ENCODE measurements at places on chromosomes 12 and 14.
A peak's percentile ranks its signal among the peaks of the same experiment; 100 is the strongest.

DNA sequence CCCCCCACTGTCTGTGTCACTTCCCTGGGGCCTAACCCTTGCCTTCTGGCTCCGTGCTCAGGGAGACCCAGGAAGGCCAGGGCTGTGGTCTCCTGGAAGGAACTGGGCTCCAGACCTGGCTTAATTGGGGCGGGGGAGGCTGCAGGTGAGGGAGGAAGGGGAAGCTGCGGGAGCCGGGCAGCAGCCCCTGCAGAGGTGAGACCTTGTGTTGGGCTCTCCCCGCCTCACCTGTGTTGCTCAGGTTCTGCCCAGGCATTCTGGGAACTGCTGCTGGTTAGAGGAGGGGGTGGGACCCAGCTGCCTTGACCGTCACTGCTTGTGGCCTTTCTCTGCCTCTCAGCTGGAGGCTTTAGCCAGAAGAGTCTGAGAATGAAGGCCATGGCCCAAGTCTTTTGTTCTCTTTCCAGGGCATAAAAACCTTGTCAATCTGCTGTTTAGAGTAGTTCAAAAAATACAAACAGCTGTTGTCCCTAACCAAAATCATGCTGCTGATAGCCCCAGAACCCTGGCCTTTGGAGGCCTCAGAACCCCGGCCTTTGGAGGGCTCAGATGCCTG lies 247.6 kb downstream of the CHST11 start:
- no peak for DNase-seq

DNA sequence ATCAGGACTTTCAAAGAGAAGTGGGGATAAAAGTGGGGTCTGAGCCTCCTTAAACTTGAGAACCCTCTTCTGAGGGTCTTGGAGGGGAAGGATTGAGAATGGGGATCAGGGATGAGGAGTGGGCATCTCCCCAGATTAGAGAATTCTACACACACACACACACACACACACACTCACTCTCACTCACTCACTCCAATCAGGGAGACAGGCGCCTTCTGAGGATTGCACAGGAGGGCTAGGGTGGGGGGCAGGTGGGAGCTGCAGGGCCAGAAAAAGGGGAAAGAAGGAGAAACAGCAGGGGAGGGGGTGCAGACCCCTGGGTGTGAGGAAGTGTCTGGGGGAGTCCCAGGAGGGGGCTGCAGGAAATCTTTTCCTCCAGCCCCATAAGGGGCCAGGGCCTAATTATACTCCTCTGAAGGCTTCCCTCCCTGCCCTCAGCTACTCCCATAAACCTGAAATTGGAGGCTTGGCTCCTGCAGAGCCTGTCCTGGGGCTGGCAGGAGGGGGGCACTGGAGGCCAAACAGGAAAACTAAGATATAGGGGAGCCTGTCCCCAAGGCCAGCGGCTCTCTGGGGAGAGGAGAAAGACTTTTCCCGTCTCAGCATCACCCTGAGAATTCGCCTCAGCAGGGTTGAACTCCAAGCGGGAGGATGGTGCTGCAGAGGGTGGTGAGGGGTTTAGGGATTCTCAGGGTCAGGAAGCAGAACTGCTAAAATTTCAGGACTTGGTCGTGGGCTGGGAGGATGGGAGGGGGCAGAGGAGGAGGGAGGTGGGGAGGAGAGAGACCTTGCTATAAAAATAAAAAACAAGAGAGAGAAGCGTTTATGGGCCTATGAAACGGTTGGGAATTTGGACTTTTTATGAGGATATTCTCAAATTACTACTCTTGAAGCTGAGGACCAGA lies 1.6 kb downstream of the HOXC9 start:
- DNase-seq = no peak

DNA sequence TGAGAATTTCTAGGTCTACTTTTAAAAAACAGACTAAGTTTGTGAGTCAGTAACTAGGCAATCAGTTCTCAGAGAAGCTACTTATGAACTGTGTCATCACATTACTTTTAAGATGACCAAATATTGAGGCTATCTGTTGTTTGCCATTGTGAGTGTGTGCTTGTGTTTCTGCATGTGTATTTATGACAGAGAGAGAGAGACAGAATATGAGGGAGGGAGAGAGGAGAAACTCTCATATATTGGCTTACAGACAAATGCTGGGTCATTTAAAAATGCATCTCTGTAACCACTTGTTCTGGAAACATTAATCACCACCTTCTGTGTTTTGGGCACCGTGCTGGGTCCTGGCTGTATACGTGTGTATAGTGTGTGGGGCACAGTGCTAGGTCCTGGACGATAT lies 161.5 kb upstream of the FRMD6 start:
- DNase-seq = no peak

DNA sequence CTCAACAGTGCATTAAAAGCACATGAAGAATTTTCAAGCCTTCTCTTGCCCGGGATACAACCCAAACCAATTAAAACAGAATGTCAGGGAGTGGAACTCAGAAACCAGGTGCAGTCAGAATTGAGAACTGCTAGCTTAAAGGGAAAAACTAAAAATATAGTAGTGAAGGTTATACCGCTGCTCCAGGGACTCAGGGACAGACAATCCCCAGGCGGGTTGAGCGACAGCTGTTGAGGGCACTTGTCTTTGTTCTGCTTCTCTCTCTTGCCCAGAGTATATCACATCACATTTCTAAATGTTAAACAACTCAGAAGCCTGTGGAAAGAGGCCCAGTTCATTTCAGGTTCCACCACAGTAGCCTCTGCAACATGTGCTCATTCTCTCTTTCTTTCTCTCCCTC lies 93.1 kb downstream of the SLC5A8 start:
- no peak for DNase-seq

GRCh38 chr14:79571366-79571765 lies 639.9 kb downstream of the DIO2 start:
- DNase-seq = no peak

GRCh38 chr14:105862581-105863239 lies 336.3 kb downstream of the TMEM121 start:
- DNase-seq = no peak

DNA sequence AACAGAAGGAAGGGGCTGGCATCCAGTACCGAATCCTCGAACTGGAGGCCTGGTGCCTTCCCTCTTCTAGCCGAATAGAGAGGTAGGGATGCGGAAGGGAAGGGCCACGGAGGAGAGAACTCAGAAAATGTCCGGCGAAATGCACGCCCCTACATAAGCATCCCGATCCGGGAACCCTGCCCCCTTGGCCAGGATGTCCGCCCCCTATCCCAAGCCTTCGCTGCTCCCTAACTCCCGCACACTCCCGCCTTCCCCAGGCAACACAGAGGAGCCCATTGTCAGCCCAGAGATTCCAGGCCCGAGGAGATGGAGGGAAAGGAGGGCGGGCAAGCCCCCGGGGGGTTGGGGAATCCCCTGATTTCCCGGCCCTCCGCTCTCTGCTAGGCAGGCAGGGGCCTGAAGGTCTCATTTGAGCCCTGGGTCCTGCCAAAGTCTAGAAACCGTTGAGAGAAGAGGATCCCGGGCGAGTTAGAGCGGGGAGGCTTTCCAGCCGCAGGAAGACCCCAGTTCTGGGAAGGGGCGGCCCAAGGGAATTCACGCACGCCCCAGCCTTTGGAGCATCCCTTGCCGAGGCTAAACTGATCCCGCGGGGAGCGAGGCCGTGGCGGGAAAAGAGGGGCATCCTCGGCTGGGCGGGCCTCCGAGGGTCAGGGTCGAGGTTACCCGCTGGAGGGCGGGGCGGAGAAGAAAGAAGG lies 569 bp upstream of the ARHGEF40 start:
- DNase-seq = no peak

- DNase-seq = peak; percentile 77
Observed at GRCh38 chr12:69570545-69571399, 14.5 kb upstream of the CCT2 start.

GRCh38 chr12:92301356-92301755 lies 155.7 kb upstream of the BTG1 start:
- no peak for DNase-seq

DNA sequence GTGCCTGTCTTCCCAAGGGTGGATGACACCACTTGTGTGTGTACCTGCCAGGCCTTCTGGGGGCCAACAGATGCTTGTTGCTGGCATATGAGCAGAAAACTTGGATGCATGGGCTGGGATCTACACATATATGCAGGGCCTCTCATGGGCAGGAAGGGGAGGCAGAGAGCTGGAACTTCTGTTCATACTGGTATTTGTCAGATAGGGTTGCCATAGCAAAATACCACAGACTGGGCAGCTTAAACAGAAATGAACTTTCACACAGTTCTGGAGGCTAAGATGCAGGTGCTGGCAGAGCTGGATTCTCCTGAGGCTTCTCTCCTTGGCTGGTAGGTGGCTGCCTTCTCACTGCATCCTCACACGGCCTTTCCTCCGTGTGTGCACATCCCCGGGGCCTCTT lies 121.8 kb downstream of the SUDS3 start:
- no peak for DNase-seq

- no peak for DNase-seq
Observed at GRCh38 chr12:100741084-100741711, 53.4 kb upstream of the ANO4 start.

- no peak for DNase-seq
Observed at GRCh38 chr12:47303995-47304560, 224.3 kb upstream of the AMIGO2 start.

GRCh38 chr12:49264466-49264872 lies 413 bp upstream of the TUBA1C start:
- no peak for DNase-seq

- DNase-seq = no peak
Observed at GRCh38 chr14:94770251-94770749, 387 bp upstream of the GSC start.

Data from hematopoietic multipotent progenitor cell treated with erythropoietin and hydrocortisone succinate and interleukin-3 and kit ligand, for 17 days (in vitro differentiated cells).